ENCODE measurements at places on chromosomes 6 and 20.

- DNase-seq, result peak; percentile 23
Measured at GRCh38 chr6:87705070-87705691, 3.1 kb upstream of the AKIRIN2 start.

DNA sequence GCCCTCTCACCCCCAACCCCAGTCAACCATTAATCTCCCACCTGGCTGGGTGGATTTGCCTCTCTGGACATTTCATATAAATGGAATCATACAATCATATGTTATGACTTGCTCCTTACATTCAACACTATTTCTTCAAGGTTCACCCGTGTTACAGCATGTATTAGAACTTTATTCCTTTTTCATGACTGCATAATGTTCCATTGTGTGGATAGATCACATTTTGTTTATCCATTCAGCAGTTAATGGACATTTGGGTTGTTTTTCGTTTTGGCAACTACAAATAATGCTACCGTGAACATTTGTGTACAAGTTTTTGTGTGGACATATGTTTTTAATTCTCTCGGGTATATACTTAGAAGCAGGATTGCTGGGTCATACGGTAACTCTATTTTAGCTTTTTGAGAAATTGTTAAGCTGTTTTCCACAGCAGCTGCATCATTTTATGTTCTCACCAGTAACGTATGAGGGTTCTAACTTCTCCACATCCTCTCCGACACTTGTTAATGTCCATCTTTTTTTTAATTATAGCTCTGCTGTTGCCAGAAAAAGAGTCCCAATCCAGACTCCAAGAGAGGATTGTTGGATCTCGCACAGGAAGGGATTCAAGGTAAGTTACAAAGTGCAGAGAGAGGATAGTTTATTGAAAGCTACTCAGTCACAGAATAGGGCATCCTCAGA, 15.9 kb upstream of the BNIP5 start:
- DNase-seq, result no peak

GRCh38 chr6:109339906-109340678, 42.2 kb downstream of the CD164 start:
- no peak for DNase-seq

GRCh38 chr6:45474376-45474775, 96.6 kb upstream of the SUPT3H start:
- no peak for DNase-seq

DNA sequence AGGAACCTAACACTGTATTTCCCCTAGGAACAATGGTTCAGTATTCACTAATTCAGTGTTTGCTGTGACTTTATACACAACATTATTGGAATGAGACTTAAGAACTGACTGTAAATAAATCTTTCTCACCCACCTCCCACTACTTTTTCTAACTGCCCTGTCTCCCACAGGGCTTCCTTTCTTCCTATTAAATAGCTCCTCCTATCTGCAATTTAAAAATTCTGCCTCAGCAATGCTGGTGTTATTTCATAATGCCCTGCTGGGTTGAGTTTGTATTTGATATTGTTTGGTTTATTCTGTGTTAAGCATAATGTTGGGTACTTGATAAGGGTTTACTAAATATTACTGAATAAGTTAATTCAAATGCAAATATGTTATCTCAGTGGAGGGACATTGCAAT, 573.1 kb upstream of the RNF217 start:
- DNase-seq, result no peak

GRCh38 chr6:126233192-126233591, 106.7 kb upstream of the CENPW start:
- no peak for DNase-seq

DNA sequence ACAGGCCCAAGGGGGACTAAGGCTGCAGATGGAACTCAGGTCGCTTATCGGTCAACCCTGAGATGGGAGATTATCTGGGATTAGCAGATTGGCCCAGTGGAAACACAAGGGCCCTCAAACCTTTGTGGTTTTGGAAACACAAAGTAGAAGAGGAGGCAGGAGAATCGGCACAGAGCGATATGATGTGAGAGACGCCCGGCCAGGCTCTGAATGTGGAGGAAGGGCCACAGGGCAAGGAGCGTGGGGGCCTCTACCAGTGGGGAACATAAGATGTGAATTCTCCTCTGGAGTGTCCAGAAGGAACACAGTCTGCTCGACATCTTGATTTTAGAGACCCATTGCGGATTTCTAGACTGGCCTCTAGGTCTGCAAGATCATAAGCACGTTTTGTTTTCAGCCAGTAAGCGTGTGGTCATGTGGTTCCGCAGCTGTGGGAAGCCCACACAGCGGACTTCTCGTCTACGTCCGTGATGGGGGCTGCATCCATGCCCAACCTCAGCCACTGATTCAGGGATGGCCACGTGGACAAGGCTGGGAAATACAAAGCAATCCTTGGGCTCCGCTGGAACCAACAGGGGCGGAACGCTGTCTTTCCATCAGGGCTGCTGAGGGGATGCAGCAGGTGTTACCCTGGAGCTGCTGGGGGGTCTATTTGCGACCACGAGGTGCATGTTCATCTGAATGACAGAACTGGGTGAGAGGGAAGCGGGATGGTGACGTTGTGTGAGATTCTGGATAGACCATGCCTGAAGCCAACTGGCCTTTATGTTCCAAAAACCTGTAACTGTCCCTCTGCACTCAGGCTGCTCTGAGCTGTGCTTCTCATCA, 127.6 kb upstream of the PMEPA1 start:
- DNase-seq, result no peak

DNA sequence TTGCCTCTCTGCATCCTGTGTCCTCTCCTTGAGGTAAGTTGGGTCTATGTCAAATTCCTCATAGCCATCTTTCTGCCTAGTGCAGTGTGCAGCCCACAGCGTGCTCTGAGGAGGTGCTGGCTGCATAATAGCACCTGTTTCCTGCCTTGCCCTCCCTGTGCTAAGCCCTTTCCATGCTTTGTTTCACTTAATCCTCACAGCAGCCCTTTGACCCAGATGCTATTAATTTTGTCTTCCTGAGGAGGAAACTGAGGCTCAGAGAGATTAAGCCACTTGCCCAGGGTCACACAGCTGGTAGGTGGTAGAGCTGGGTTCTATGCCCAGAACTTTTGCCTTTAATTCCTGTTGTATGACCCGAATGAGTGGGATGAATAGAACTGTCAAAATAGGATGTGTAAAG, 13.5 kb downstream of the FAM83D start:
- no peak for DNase-seq
